Urothelium cell line (cell line): ENCODE measurements at places on chromosomes 2 and 18.

DNA sequence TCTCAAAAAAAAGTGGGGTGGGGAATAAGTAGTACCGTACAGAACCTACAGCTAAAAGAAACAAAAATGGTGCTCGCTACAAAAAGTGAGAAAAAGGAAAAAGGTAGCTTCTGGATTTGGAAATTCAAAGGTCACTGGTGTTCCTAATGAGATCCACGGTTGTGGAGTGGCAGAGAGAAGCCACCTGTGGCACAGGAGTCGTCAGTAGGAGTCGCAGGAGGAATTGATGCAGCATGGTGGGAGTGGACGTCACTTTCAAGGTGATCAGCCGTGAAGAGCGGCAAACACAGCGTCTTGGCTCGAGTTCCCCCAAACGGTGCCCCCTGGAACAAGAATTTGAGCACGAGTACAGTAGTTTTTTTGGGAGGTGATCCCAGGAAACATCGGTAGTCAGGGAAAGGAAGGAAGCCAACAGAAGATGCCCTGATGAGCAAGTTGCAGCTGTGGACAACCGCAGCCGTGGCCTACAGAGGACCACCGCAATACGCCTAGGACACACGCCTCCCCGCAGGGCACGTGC, 1.4 kb upstream of the TTL start:
- peak; percentile 41 for DNase-seq

DNA sequence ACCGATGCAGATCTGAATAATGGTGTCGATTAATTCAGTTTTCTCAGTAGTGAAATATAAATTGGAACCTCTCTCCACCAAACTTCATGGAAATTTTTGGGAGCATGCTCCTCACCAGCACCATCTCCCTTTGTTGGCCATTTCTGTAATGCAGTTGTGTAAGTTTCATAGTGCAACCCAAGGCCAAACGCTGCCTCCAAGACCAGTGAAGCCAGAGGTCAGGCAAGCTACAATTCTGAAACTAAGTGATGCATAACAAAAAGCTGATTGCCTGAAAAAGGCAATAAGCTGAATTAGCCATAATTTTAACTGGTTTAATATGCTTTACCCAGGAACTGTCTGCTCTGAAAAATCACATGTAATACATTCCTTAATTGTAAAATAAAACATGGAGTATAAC, 138.3 kb upstream of the TACR1 start:
- DNase-seq, result no peak

DNA sequence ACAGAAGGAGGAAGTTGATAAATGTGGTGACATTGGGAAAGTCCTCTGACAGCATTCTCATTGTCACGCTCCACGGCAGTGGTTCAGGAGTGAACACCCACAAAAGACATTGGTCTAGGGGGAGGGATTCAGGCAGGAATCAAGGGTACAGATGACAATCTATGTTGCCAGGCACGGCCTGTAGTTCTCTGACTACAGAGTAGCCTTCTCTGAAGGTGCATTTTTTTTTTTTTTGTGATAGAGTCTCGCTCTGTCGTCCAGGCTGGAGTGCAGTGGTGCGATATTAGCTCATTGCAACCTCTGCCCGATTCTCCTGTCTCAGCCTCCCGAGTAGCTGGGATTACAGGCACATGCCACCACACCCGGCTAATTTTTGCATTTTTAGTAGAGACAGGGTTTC, 7.4 kb upstream of the MOB1A start:
- no peak for DNase-seq

DNA sequence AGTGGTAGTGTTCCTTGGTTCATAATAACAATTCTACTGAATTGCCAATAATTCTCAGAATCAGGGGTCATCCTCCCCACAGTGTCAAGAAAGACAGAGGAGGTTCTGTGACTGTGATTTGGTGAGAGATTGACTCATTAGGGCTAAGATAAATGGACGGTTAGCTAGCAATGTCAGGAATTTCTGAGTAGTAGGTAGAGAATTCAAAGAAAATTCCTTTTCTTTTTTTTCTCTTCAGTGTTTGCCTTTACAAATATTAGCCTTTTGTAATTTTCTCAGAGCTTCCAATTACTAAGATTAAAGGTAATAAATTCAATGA, 16.8 kb upstream of the CRIM1 start:
- peak; percentile 70 for DNase-seq

- no peak for DNase-seq
Measured at GRCh38 chr2:201709747-201710146, 11.3 kb upstream of the MPP4 start.

- peak; percentile 69 for DNase-seq
Measured at GRCh38 chr18:50203801-50204604, 9.1 kb upstream of the MYO5B start.

DNA sequence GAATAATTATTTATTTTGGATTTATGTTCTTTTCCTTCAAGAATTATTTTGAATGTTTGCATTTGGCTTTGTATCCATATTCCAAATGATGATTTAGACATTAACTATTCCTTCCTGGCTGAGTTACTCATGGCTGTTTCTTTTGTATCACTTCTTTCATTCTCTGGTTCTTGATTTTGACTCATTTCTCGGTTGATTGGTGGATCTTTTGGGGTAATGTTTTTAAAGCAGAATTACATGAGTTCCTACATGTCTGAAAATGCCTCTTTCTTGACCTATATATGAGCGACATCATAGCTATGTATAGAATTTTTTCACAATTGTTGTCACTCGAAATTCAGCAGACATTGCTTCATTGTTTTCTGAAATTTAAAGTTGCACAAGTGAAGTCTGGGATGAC, 39.5 kb downstream of the CYP26B1 start:
- no peak for DNase-seq

DNA sequence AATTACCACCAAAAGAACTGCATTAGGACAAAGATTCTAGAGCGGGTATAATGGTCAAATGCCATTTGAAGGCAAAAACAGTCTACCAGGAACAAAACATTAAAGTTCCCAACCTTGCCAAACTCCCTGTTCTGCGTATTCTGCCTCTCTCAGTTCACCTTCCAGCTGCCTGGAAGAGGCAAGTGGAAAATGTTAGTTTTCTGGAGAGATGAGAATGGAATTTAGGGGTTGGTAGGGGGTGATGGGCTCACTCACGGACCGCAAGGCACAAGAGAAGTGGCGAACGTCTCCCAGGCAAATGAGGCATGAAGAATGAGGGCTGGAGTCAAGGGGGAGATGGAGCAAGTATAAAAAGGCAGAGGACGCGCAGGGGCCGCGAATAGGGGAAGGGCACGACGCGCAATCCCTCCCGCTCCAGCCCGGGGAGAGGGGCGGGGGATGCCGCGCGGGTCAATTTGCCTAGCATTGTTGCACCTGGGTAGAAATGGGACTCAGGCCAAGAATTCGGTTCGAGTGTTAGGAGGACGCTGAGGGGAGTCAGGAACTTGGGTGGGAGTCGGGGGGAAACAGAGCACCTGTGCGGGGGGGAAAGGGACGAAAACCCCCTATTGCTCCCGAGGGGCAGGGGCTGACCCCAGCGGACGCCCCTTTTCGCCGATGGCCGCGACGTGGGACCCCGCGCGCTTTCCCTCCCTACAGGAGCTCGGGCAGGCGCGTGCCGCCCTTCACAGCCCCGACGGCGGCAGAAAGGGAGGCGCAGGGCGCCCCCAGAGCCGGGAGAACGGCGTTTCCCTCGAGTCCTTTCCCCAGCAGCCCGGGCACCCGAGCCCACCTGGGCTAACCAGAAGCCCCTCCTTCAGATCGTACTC, 573 bp downstream of the PAIP2B start:
- DNase-seq, result peak; percentile 47

GRCh38 chr18:70377857-70378701, 89.2 kb downstream of the SOCS6 start:
- no peak for DNase-seq

- DNase-seq, result no peak
Measured at GRCh38 chr2:128437204-128437565, 118.5 kb upstream of the HS6ST1 start.

- DNase-seq, result no peak
Measured at GRCh38 chr2:132373391-132374135, 43.0 kb upstream of the GPR39 start.

- DNase-seq, result no peak
Measured at GRCh38 chr2:150809103-150809502, 321.6 kb upstream of the RND3 start.

DNA sequence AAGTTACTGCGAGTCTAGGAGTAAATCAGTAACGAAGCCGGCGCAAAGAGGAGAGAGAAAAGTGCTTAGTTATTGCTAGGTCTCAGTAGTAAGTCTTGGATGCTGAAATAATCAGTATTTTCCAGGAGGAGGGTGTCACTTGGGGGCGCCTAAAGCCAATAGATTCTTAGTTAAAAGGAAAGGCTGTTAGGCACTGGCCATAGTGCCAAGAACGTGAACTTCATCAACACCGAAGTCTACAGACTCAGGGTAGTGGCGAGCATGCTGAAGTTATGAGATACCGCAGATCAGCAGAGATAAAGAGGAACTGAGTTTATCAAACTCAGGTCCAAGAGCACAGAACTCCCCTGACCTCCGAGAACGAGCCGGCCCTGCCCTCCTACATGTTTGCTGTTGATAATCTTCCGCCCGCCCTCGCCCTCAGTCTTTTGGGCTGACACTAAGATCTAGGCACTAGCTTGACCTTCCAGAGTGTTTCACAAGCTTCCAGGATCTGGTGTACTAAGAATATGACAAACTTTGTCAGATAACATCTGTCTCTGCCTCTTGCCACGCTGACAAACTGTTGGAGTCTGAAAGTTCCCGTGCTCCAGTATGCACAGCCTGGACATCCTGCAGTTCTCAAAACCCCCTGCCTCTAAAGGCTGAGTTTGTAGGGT, 49.2 kb downstream of the CYB5A start:
- no peak for DNase-seq

GRCh38 chr2:43391201-43391877, 164.9 kb upstream of the ZFP36L2 start:
- no peak for DNase-seq

GRCh38 chr2:101808006-101808562, 110.6 kb downstream of the MAP4K4 start:
- DNase-seq, result no peak

DNA sequence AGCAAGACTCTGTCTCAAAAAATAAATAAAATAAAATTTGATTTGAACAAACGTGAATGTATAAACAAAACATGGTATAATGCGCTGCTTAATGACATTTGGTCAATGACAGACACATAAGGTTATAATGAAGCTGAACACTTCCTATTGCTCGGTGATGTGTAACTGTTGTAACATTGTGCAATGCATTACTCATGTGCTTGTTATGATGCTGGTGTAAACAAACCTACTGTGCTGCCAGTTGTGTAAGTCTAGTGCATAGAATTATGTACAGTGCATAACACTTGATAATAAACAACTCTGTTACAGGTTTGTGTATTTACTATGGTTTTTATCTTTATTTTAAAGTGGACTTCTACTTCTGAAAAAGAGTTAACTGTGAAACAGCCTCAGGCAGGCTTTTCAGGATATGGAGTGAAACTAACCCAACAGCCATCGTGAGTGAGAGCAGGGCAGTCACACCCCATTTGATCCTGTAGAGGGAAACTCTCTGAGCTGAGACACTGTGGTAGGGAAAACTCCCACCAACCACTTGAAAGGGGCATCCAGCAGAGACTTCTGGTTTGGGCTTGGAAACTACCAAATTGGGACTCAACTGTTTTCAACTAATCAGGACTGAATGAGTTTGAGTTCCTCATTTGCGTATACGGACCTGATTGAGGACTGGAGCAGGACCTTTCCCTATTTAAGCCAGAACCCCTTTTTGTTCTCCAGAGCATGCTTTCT, 8.7 kb upstream of the RPRD1A start:
- DNase-seq, result no peak

DNA sequence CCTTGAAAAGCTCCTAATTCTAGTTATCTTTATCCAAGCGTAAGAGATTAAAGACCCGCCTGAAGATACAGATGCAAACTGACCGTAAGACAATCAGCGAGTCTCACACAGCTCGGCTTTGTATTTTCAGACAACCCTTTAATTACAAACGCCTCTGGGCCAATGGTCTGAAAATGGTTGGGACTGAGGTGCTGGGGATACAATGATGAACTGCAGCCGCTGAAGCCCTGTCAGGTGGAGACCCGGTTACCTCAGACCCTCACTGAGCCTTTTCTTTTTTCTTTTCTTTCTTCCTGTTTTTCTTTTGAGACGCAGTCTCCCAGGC, 715 bp upstream of the CFAP36 start:
- peak; percentile 27 for DNase-seq

DNA sequence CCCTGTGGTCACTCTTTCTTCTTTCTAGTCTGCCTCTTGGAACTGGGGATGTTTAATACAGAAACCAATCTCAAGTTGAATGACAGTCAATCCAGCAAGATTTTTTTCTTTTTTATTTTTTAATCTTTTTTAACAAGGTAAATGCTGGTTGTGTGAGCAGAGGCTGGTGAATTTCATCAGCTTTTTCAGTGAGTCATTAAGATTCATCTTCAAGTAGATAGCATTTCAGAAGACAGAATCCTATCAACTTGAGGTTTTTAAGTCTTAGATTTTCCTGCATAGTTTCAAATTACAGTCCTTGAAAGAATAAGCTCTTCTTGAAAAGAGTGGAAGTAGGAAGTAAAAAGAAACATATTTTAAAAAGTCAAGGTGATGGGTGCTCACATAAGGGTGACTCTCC, 12.4 kb downstream of the SLC8A1 start:
- no peak for DNase-seq

GRCh38 chr2:210440206-210440605, 36.4 kb downstream of the LANCL1 start:
- no peak for DNase-seq

- no peak for DNase-seq
Measured at GRCh38 chr2:217090024-217090473, 230.2 kb upstream of the TNP1 start.

GRCh38 chr2:154189953-154190352, 318.2 kb downstream of the GALNT13 start:
- no peak for DNase-seq

DNA sequence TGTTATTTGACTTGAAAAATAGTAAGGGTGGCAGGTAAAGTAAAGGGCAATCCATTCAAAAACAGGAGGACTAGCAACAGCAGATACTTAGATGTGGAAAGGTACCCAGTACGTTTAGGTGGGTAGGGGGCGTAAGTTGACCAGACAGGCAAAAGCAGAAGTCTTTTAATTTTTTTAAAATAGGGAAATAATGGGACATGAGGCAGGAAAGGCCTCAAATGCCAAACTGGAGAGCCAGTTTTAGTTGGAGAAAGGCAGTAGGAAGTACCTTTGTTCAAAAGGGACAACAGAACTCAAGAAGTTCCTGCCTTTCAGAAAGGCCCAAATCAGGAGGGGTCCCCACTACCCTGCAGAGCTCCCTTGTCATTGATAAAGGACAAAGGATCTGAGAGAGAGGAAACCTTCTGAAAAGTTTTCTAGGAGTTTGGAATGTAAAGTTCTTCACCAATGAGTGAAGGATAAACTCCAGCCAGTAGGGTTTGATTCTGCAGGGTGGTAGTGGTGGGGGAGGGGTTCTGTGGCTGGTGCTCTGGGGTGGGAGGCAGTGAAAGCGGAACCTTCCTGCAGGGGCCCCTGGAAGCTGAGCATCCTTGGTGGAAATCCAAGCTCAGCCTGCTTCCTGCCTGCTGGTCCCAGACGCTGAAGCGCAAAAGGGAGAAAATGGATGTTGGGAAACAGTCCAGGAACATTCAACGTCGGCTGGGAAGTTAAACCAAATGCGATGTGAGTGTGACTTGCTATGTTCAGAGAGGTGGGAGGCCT, 40.1 kb downstream of the TMEM17 start:
- no peak for DNase-seq

- DNase-seq, result no peak
Measured at GRCh38 chr18:75287700-75288099, 77.1 kb downstream of the TSHZ1 start.
